ENCODE measurements at places on chromosomes 3 and 15. TPM values are rescaled to one million over a fixed set of nuclear protein-coding genes. Genes with fewer than 3 reads are reported as not detected.

DNA sequence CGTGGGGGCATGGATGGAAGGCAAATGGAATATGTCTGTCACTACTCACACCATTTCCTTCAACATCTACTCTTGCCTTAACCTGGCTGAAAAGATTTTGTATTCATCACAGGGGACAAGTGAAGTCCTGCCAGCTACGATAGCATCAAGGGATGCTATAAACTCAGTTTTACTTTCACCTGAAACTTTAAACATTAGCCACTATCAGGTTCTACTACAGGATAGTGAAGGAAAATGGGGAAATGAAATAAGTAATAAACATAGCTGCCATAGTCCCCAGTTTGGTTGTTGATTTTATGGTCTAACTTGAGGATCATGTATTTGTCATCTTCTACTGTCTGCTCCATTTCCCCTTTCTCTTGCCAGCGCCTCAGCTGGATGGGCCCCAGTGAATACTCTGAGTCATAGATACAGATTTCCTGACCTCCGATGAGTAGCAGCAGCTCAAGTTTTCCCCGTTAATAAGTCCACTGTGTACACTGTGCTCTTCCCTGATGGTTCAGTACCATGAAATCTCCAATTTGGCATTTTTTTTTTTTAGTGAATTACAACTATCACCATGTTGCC, 338.2 kb upstream of the SLCO3A1 start:
- DNase-seq, result peak; percentile 67

- no peak for DNase-seq
These were observed 56.4 kb downstream of the SPTSSB start for GRCh38 chr3:161314836-161315395.

PPP1R14D gene
- not detected for total RNA-seq

SIDT1 gene
- 0.15 TPM for total RNA-seq

DNA sequence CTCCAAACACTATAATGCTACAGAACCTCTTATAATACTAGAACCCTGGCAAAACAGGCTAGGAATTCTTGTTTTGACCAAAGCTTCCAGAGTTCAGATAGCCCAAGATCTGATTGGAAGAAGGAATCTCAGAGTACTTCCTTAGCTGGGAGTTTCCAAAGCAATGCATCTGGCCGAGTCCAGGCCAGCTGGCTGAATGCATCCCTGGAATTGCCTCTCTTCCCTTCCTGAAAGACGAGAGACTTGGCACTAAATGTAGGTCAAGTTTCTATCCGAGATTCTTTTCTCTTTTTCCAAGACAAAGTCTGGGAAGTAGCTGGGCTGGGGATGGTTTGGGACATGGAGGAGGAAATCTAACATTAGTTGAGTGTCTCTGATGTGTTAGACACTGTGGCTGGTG, 68.7 kb upstream of the ADPGK start:
- no peak for DNase-seq

ZNF502 gene
- total RNA-seq, result 2.3 TPM

EIF2A gene
- total RNA-seq, result 86.7 TPM

TM6SF1 gene
- 7.3 TPM for total RNA-seq

GRCh38 chr15:100740138-100740537, 137.7 kb downstream of the ASB7 start:
- no peak for DNase-seq

- no peak for DNase-seq
These were observed 239.6 kb downstream of the NR1D2 start for GRCh38 chr3:24184528-24185176.

- DNase-seq, result no peak
These were observed 166.8 kb downstream of the LPP start for GRCh38 chr3:188320757-188321156.

DNA sequence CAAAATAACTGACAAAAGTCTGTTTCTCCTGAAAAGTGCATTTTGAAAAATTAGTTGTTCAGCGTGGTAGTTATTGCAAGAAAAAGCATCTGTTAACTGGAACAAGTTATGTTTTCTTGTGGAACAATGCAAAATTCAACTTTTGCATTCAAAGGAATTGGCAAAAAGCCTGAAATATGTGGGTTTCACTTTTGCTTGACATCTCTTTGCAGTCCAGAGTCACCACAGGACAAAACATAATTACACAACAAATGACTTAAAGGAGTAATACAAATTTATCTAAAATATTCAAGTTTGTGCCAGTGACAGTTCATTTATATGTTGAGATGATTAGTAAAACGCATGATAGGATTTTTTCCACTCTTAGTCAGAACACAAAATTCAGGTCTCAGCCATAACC, 96.3 kb upstream of the P2RY1 start:
- DNase-seq, result no peak

SLC6A11 gene
- not detected for total RNA-seq

OXTR gene
- total RNA-seq, result 0.52 TPM

DNA sequence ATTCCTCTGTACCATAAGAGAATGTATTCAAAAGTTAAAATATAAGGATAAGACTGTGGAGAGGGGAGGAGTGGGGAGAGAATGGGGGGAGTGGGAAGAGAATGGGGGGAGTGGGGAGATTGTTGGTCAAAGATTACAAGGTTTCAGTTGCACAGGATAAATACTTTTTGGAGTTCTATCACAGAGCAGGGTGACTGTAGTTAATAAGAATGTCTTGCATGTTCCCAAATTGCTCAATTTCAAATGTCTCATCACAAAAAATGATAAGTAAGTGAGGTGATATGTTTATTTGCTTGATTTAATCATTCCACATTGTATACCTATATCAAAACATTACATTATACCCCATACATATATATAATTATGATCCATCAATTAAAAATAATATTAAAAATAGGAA, 23.0 kb upstream of the MEF2A start:
- no peak for DNase-seq

DNA sequence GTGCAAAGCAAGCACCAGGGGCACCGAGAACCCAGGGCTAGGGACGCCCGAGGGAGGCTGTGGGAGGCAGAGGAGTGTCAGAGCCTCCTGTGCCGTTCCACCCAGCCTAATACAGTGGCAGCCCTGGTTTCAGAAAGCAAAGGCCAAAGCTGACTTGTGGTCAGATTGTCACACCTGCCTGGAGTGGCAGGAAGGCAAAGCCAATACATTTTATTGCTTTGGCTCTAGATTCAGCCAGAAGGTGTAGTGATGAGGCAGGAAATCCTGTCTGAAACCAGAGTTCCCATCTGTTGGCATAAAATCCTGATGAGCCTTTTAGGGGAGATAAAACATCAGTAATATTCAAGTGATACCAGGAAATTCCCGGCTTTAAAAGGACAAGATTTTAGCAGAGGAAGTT, 168.3 kb downstream of the SLCO3A1 start:
- DNase-seq, result no peak

GALNT15 gene
- 21.7 TPM for total RNA-seq

P2RY1 gene
- total RNA-seq, result 2.2 TPM

SLC6A6 gene
- total RNA-seq, result 85.9 TPM

MUC4 gene
- total RNA-seq, result not detected

DNA sequence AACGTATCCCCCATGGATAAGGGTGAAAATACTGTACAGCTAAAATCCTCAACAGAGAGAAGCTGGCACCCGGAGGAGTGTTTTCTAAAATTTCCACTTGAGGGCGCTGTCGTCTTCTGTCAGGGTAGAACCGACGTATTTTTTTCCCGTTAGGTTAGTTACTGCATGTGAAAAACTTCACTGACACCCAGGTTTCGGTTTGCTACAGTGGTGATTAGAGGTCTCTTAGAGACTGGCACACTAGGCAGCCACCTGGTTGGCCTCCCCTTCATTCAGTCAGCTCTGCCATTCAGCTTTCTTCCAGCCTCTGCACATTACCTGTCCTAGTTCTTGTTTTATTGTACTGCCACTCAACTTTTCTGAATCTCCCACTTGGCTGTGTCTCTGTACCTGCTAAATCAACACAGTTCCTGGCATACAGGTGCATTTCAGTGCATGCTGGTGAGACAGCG, 18.4 kb downstream of the CCK start:
- no peak for DNase-seq

GRCh38 chr3:171874251-171874681, 31.1 kb downstream of the TMEM212 start:
- no peak for DNase-seq

DNA sequence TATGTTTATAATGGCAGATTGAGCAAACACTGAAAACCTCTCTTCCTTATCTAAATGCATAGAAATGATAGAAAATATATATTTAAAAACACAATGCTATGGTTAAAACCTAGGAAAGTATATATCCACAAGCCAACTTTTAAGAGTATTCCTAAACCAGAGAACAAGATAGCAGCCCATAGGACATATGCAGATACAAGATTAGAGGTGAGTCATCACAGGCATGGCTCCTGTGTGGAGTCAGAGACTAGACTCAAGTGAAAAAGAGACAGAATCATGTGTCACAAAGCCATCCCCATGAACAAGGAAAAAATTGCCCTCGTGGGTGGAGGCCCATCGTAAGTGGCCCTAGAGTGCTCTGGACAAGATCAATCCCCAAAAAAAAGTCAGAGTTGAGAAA, 199.4 kb upstream of the PPP2R3A start:
- DNase-seq, result no peak

DNA sequence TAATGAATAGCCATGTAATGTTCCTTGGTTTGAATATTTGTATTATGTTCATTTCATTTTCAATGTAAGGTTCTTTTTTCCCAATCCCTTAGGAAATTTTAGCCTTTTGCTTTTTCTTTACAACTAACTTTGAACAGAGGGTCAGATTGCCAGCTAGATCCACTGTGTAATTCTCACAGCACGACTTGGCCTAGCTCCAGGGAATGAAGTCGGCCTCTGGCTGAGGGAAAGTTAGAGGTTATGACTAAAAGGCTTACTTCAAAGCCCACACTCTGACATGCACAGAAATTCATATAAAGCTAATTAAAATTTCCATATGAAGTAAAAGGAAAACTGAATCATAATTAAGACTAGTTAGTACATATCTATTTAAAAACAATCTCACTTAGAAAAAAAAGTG, 38.7 kb downstream of the ROBO1 start:
- no peak for DNase-seq

PCLAF gene
- not detected for total RNA-seq

LYZL4 gene
- total RNA-seq, result not detected

DNA sequence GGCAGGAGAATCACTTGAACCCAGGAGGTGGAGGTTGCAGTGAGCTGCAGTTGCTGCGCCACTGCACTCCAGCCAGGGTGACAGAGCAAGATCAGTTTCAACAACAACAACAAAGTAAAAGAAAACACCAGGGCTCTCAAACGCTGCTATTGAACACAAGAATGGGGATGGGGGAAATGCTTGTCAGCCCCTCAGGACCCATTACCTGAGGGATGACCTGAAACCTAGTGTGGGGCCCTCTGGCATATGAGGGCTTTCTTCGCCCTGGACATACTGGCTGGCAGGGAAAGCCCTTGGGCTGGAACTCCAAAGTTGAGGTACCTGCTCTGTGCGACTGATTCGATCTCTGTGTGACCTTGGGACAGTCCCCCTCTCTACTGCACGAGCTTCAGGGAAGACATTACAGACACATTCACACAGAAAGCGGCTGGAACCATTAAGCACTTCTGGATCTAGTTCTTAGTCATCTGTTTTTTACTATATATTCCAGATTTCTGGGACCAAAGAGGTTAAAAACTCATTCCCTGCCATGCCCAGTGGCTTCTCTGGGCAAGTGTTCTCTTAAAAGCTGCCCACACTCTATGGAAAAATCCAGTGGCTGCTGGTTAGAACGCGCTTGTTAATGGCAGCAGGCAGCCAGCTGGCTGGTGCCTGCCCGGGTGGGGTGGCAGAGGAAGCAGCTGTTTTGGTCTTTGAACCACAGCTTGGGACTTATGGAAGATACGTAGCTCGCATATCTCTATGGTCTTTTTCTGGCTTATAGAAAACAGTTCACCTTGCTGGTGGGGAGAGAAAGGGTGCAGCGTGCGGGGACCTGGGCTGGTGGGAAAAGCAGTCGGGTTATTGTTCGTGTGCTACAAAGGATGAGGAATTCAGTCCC, 57.2 kb downstream of the ATP1B3 start:
- peak; percentile 28 for DNase-seq
